CD4-positive, alpha-beta memory T cell (primary cell): ENCODE measurements at places on chromosomes 11 and 22. TPM values are rescaled to one million over a fixed set of nuclear protein-coding genes. Genes with fewer than 3 reads are reported as not detected.

GRCh38 chr11:42773729-42774128, 538.1 kb upstream of the API5 start:
- H3K27me3 ChIP-seq = no peaks in the 10 kb centered on the region
- no peaks in the 10 kb centered on the region for H3K36me3 ChIP-seq
- DNase-seq = no peak
- no peak overlapping the region for H3K4me3 ChIP-seq

CST6 gene
- total RNA-seq = not detected

- H3K36me3 ChIP-seq = no peaks in the 10 kb centered on the region
- no peak overlapping the region for H3K27ac ChIP-seq
- DNase-seq = no peak
Measured at GRCh38 chr11:89498845-89499448, 7.8 kb upstream of the NOX4 start.

DNA sequence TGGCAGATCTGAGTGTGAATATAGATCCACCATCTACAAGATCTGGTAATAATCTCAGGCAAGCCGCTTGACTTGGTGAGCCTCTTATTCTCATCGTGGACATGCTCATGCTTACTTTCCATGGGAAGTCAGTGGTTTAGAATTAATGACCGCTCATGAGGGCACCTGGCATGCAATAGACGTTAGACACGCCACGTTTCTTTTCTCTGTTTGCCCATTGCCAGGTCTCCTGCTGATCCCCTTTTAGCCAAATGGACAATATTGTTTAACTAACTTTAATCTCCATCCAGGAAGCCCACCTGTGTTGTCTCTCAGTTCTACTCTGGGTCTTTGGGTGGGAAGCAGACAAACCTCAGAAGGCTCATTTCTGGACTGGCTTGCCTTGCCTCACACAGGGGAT, 439.1 kb downstream of the ETS1 start:
- H3K4me3 ChIP-seq = no peak overlapping the region
- no peaks in the 10 kb centered on the region for H3K36me3 ChIP-seq
- no peaks in the 10 kb centered on the region for H3K4me1 ChIP-seq
- no peaks in the 10 kb centered on the region for H3K27me3 ChIP-seq

CRYBB2 gene
- not detected for total RNA-seq

GRCh38 chr11:118263112-118263511, 985 bp downstream of the MPZL2 start:
- peaks cover 29% of the 10 kb centered on the region for H3K4me1 ChIP-seq
- no peaks in the 10 kb centered on the region for H3K27me3 ChIP-seq
- no peak overlapping the region for H3K4me3 ChIP-seq
- H3K36me3 ChIP-seq = no peaks in the 10 kb centered on the region

GRCh38 chr11:66316849-66317251, at the start of gene CD248:
CD248 (minus strand) TSS chr11:66317044; CDS start chr11:66317027, 17 bp downstream.
- H3K27me3 ChIP-seq = no peaks in the 10 kb centered on the region
- H3K27ac ChIP-seq = no peak within 1 kb of the TSS
- no peaks in the 10 kb centered on the region for H3K36me3 ChIP-seq
- peaks cover 38% of the 10 kb centered on the region for H3K4me1 ChIP-seq
